ENCODE measurements at places on chromosomes 12 and 14.
A peak's percentile ranks its signal among the peaks of the same experiment; 100 is the strongest.

DNA sequence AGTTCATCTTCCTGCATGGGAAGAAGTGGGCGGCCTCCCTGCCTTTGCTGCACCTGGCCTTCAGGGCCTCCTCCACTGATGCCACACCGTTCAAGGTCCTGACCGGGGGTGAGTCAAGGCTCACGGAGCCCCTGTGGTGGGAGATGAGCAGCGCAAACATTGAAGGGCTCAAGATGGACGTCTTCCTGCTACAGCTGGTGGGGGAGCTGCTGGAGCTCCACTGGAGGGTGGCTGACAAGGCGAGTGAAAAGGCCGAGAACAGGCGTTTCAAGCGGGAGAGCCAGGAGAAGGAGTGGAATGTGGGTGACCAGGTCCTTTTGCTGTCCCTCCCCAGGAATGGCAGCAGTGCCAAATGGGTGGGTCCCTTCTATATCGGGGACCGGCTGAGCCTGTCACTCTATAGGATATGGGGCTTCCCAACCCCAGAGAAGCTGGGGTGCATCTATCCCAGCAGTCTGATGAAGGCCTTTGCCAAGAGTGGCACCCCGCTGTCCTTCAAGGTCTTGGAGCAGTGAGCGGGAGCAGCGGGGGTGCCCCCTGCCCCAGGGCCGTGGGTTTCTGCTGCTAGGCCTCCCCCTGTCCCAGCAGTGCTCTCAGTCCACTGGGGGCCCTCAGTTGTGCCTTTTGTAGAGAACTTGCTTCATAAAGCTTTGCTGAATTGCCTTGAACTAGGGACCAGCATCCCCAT, 12.4 kb downstream of the CBLN3 start:
- DNase-seq = no peak

GRCh38 chr12:109731231-109731731, 17.7 kb downstream of the FAM222A start:
- DNase-seq = no peak

GRCh38 chr12:10301103-10301502, 6.6 kb upstream of the KLRD1 start:
- no peak for DNase-seq

DNA sequence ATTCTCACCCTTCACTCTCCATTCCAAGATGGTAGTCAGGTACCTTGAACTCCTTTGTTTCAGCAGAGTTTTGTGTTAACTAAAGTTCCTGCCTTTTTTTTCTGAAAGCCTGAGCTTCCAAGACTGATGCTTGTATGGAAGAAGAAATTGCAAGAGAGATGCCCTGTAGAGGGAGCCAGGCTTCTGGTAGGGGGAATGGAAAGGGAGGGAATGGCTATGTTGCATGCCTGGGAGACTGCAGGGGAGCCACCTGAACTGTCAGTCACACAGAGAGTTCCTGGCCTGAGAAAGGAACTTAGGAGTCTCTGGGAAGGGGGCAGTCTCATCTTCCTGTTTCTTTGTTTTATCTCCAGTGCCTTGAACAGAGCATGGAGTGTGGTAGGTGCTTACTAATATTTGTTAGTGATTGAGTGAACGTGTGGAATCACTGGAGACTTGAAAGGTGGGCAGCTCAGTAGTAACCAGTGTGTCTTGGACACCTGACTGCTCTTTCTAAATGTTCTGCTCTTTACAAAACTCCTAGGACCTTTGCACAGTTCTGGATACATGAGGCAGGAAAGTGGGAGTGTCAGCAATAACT, 132.2 kb downstream of the ANO4 start:
- no peak for DNase-seq

GRCh38 chr12:103928682-103929045, 1.5 kb upstream of the HSP90B1 start:
- no peak for DNase-seq

DNA sequence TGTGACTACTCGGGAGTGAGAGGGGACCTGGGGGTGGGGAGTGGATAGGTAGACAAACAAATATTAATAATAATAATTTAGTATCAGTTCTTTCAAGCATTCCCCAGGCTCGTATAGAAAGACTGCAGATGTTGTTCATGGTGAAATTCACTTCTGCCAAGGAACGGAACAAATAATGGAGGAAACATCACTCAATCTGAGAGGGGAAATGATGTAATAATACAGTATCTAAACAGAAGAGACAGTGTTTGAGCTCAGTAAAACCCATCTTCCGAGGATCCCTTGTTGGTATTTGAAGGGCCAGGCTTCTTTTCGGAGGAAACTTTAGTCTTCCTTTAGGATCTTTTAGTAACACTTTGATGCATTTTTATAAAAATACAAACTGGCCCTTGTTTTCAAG, 114.2 kb downstream of the KCNK10 start:
- DNase-seq = no peak

- DNase-seq = no peak
These were observed 297.4 kb upstream of the RTL1 start for GRCh38 chr14:101200650-101201516.

GRCh38 chr12:110371408-110372055, 32.0 kb downstream of the ANAPC7 start:
- no peak for DNase-seq

GRCh38 chr12:111997300-111997699, 15.7 kb downstream of the TMEM116 start:
- DNase-seq = no peak

GRCh38 chr12:94644141-94644979, 6.0 kb downstream of the TMCC3 start:
- DNase-seq = peak; percentile 48

GRCh38 chr14:72774141-72774540, 119.8 kb downstream of the DPF3 start:
- DNase-seq = no peak

- peak; percentile 67 for DNase-seq
These were observed 94.2 kb upstream of the FGD4 start for GRCh38 chr12:32305163-32305562.

GRCh38 chr12:25682421-25682820, 129.3 kb upstream of the LMNTD1 start:
- no peak for DNase-seq

DNA sequence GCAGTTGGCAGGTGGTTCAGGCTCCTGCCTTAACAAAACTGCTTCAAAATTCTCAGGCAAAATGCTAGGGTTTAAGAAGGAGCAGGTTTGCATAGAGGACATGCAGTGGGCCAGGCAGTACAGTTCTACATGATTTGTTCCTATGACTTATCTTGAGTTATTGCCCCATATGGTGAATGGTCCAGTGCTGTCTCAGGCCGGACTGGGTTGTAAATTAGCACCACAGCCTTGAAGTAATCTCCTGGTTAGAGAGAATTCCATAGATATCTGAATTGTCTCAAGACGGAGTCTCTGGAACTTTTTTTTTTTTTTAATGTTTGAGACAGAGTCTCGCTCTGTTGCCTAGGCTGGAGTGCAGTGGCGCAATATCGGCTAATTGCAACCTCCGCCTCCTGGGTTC, 11.8 kb upstream of the PRPF39 start:
- no peak for DNase-seq

DNA sequence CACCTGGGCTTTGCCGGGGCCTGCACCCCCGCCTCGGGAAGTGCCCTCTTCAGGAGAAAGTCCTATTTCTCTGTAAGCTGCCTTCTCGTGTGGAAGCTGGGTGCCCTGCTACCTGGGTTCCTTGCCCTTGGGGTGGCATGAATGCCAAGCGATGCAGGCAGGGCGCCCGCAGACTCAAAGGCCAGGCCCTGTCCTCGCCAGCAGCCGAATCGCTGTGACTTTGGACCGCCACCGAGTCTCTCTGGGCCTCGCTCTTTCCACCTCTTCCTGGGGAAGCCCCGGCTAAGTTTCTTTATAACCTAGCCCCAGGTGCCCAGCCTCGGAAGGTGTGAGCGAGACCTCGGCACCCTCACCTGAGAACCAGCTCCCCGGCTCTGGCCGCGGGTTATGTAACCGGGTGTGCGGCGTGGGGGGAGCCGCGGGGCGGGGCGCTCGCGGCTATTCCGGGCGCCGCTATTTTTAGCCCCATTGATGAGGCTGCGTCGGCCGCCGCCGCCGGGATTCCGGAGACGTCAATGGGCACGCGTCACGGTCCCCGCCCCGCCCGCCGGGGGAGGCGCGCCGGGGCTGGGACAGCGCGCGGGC, 14.6 kb upstream of the NR4A1 start:
- peak; percentile 94 for DNase-seq

DNA sequence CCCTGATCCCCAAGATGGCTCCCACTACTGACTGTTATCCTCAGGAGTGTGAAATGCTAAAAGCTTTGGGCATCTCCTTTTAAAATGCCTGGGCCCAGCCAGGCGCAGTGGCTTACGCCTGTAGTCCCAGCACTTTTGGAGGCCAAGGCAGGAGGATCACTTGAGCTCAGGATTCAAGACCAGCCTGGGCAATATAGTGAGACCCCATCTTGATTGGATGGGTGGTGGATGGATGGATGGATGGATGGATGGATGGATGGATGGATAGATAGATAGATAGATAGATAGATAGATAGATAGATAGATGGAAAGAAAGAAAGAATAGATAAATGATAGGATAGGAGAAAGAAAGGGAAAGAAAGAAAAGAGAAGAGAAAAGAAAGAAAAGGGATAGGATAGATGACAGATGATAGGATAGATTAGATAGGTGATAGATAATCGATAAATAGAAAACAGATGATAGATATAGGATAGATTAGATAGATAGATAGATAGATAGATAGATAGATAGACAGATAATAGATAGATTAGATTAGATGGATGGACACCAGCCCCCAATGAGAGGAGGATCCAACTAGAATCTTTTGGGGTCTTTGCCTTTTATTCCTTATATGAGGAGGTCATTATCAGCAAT, 9.5 kb downstream of the P2RX4 start:
- no peak for DNase-seq

GRCh38 chr12:49548822-49549648, 10.2 kb downstream of the KCNH3 start:
- DNase-seq = peak; percentile 61

DNA sequence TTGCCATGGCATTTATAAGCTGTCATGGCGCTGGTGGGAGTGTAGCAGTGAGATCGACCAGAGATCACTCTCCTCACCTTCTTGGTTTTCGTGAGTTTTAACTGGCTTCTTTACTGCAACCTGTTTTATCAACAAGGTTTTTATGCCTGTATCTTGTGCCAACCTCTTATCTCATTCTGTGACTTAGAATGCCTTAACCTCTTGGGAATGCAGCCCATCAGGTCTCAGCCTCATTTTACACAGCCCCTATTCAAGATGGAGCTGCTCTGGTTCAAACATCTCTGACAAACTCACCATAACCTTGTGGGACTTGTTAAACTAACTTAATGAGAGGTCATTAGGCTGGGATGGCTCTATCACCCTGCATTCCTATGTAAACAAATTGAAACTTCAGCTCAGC, 151.3 kb downstream of the CAND1 start:
- no peak for DNase-seq

DNA sequence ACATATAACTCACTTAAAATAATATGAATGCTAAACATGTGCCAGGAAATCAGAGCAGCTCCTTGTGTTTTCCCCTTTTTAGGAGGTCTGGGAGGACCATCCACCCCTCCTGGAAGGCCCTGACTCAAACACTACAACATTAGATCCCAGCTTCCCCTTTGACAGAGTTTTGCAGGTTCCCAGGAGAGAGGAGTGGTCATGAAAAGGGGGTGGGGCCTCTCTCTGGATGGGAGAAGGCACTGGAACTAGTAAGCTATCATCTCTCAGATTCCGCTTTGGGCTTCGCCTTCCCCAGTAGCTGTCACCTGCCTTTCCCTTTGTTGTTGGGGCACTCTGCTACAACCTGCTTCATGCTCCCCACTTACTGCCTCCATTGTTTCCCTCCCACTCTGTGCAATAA, 149.2 kb downstream of the ZFP36L1 start:
- DNase-seq = no peak

- peak; percentile 58 for DNase-seq
These were observed 1.5 kb downstream of the KDM2B start for GRCh38 chr12:121579190-121579791.

GRCh38 chr14:69708586-69709560, 58.1 kb upstream of the SRSF5 start:
- DNase-seq = peak; percentile 66

GRCh38 chr12:67720351-67720856, 71.9 kb downstream of the DYRK2 start:
- peak; percentile 62 for DNase-seq

GRCh38 chr14:64944041-64944440, 1.5 kb upstream of the GPX2 start:
- no peak for DNase-seq

DNA sequence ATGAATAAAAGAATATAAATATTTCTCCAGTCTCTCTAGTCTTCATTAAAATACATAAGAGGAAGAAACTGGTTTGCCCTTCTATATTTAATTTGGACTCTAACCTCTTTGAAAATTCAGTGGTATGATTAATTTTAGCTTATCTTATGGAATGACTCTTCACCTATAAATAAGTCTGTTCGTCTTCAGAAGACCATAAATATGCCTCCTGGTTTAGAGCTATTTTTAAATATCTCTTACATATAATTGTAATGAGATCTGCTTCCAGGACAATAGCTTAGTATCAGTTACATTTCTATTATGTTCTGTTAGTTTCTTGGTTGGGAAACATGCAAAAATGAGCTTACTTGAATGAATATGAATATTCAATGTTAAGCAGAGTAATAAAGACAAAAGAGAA, 257.5 kb upstream of the HMGA2 start:
- no peak for DNase-seq

DNA sequence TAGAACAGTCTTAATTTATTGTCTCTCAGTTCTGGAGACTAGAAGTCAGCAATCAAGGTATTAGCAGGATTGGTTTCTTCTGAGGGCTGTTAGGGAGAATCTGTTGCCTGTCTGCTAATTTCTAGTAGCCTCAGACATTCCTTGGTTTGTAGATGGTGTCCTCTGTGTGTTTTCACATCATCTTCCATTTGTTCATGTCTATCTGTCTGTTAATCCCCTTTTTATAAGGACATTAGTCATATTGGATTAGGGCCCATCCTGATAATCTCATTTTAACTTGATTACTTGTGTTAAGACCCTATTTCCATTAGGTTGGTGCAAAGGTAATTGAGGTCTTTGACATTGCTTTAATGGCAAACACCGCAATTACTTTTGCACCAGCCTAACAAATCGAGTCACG, 34.3 kb downstream of the TBC1D15 start:
- no peak for DNase-seq

DNA sequence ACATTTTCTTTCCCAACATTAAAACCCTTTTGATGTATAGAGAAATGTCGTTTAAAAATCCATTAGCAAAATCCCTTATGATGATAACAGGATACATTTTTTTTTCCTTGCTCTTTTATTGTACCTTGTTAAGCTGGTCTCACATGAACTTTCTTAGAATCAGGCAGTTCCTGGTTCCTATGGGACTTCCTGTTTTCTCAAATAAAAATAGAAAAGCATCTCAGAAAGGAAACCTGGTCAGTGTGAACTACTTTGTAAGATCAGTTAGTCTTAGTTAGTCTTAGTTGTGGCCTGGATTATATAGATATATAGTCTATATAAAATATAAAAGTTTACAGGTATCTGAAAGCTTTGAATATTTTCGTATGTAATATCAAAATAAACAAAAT, 40.3 kb downstream of the LEMD3 start:
- DNase-seq = no peak

DNA sequence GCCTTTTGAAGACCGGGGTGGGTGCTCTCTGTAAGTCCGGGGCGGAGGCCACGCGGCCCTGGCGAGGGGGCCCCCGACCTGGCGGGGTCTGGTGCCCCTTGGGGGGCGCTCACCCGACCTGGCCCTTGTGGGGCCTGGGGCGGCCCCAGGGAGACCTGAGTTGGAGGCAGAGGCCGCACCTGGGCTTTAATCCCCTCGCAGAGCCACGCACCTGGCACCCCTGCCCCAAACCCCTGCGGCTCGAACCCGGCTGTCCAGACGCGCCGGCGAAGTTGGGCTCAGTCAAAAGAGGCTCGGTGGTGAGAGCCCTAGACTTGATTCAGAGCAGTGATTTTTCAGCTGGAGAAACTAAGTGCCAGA, 267 bp downstream of the CFAP251 start:
- DNase-seq = no peak

- no peak for DNase-seq
These were observed 29.6 kb downstream of the PNMA1 start for GRCh38 chr14:73684627-73685026.
